ENCODE measurements at places on chromosomes 5 and 9.

- no peak for DNase-seq
Observed at GRCh38 chr5:165227515-165227914, 1722.1 kb downstream of the MAT2B start.

DNA sequence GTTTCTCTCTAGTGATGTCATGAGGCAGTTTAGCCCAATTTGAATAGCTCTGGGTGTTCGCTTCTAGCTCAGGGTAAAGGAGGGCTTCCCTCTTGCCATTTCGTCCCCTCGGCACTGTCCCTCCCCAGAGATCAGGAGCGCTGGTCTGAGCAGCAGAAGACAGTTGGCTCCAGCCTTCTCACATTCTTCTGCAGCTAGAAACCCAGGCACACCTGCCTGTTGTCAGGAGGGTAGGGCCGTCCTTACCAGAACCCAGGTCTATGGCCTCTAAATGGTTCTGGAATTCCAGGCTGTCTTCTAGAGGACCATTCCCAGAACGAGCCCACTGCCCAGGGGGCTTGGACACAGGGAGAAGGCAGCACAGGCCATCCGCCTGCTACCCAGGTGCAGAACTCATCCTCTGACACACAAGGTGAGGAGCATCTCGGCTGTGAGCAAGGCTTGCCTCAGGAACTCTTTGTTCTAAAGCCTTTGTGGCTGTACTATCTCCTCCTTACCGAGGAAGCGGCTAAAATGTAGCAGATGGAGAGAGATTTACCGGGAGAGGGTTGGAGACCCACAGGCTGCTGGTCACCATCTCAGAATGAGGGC is 255.6 kb upstream of the IRX2 start:
- DNase-seq: no peak

DNA sequence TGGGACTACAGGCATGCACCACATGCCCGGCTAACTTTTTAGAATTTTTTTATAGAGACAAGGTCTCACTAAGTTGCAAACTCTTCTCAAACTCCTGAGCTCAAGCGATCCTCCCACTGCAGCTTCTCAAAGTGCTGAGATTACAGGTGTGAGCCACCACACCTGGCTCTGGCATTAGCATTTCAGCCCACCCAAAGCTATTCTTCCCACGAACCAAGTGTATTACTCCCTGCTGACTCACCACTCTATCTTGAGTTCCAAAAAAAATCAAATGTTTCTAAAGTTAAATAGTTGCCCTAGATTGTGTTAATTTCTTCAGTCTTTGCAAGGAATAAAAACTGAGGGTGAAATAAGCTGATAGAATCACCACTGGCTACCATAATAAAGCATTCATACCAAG is 205.5 kb downstream of the ARRDC3 start:
- peak; percentile 23 for DNase-seq

DNA sequence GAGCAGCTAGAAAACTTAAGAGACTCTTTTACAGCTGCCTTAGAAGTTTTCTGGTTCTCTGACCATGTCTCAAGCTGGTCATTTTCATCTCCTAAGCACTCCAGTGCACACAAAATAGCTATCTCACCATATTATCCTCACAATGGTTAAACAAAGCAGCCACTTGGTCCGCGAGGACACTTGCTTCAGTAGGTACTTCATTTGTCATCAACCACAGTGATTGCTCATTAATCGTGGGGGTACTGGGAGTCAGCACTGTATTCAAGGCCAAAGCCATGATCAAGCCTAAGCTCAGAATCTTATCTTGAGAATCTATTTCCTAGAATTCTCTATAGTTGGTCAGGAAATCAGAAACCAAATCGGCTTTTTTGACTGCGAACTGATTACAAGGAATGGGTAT is 2.9 kb downstream of the ARL14EPL start:
- no peak for DNase-seq

DNA sequence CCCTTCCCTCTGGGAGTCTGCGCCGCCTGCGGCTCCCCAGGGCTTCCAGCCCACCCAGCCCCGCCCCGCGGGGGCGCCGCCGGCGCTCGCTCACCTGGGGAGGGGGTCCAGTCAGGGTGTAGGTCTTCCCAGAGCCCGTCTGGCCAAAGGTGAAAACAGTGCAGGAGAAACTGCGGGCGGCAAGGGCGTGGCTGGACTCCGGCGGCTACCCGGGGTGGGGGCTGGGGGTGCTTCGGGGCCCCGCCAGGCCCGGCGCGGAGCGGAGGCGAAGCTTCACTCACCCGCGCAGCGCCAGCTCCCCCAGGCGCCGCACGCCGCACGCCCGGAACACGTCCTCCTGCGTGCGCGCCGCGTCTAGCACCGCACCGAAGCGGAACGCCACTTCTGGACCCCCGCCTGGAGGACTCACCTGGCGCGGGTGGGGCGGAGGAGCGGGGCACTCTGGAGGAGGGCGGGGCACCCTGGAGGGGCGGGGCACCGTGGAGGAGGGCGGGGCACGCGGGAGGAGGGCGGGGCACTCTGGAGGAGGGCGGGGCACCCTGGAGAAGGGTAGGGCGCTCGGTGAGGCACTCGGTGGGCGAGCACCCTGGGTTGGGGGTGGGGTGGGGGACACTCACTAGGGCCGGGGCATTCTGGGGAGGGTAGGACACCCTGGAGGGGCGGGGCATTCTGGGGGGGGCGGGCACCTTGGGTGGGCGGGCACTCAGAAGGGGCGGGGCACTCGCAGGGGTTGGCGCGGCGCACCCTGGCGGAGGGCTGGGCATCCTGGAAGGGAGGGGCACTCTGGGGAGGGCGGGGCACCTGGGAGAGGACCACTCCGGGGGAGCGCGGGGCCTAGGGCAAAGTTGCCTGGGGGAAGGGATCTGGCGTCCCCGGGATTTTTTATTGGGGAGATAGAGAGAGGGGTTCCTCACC is 814 bp downstream of the KIF12 start:
- no peak for DNase-seq

GRCh38 chr9:71357346-71357745 is 235.9 kb upstream of the TRPM3 start:
- no peak for DNase-seq

Measured in AG10803 (cell line).